Effector CD8-positive, alpha-beta T cell (primary cell): ENCODE measurements at places on chromosomes 3 and 15.

DNA sequence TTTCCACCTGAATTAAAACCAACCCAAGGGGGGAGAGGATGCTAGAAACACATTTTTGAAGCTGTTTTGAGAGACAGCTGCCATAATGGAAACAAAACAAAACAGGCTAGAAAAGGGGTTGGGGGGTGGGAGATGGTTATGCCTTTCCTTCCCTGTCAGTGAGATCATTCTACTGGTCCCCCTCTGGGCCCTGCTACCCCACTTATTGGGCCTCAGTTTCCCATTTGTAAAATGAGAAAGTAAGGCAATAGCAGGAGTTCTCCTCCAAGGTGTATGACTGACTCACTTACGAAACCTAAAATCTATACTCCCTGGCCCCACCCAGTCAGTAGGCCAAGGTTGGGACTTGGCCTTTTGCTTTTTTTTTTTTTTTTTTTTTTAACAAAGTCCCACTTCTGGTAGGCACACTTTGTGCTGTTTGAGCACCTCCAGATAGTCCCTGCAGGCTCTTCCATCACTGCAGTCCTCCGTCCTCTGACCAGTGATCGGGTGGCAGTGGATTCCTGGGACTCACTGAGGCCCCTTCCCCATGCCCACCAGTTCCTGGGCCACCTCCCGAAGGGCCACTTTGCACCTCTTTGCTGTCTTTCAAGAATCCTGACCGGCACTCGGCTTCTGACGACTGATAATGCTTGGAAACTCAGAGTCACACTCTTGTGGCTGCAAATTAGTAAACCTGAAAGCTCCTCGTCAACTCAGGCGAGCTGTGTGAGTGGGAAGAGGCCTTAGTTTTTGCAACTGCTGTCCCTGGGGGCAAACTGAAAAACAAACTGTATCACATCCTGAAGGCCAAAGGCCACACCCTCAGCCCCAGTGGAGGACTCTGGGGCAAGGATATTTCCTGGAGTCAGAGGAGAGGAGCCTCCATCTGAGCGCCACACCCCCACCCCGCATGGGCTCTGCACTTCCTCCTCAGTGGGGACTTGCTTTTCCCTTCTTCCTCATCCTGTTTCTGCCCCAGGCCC lies 6.7 kb upstream of the PSTPIP1 start:
- DNase-seq = no peak

GRCh38 chr3:160616716-160617115 lies 51.3 kb upstream of the KPNA4 start:
- no peak for DNase-seq

DNA sequence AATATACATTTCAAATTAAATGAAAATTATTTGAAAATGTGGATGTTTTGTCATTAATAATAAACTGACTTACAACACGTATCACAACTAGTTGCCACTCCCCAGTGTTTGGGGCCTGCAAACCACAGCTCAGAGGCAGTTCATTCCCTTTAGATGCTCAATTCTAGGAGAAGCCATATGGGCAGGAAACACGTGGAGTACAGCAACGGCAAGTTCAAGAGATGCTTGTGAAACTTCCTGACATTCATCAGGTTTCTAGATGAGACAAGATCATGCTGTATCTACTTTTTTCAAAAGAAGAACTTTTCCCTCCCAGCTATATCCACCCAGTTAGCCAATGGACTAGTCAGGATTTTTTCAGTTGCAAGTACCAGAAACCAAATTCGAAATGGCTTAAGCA lies 17.6 kb upstream of the PLA2G4D start:
- no peak for DNase-seq

GRCh38 chr3:141486496-141486745 lies 406 bp upstream of the RASA2 start:
- no peak for DNase-seq

DNA sequence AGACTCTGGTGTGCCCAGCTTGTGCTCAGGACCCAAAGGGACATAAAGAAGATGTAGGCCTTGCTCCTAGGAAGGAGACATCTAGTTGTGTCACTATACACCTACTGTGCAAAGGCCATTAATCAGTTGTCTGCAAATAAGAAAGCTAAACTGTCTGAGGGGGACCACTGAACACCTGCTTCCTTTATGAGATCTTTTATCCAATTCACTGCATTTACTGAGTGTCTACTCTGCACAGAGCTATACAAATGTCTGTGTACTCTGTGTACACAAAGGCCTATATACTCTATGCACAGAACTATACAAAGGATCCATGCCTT lies 124.8 kb downstream of the CTNNB1 start:
- DNase-seq = no peak

DNA sequence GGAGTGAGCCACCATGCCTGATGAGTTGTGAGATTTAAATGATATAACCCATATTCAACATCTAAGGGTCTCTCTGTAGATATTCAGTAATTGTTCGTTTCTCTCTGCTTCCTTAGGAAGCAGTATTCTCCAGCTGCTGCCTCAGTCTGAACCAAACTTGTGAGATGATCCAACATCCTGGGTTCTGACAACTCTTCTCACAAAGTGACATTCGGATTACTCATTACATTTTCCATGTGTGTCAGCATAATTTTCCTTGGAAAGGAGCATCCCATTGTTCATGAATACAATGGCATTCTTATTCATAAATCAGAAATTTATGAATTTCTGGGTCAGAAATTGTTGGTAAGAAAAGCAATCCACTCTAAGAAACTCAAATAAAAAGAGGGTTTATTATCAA lies 15.0 kb upstream of the SEC22A start:
- DNase-seq = no peak

DNA sequence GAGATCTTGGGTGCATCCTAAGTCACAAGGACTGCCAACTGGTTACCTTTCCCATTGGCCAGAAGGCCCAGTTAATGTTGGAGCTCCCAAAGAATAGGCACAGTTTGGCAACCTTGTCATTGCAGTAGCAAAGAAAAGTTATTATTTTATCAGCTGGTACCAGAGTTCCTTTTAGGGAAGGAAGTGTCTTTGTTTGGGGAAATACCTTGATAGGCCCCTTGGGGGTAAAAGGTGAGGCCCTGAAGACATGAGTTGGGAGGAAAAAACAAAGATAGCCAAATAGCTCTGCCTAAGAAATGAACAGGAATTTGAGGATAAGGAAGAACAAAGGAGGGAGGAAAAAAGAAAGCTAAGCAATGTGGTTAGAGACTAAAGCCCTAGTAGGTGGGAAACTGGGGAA lies 85.8 kb downstream of the ANP32A start:
- DNase-seq = no peak

DNA sequence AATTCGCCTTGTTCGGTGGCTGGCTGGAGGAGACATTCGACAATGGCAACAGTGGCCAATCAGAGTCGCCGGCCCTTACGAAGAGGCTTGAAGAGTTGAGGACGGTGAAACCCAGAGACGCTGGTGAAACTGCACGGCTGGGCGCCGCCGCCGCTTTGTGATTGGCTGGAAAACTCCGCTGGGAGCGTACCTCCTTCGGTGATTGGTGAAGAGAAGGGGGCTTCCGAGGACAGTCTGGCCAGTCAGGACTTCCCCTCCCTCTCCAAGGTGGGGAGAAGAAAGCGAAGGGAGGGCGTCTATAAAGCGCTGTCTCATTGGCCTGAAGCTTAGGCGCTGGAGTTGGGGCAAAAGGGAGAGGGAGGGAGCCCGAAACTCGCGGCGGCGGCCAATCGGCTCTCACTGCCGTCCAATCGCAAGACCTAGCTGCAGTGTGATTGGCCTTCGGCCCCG lies 554 bp upstream of the GSK3B start:
- DNase-seq = peak; percentile 100

DNA sequence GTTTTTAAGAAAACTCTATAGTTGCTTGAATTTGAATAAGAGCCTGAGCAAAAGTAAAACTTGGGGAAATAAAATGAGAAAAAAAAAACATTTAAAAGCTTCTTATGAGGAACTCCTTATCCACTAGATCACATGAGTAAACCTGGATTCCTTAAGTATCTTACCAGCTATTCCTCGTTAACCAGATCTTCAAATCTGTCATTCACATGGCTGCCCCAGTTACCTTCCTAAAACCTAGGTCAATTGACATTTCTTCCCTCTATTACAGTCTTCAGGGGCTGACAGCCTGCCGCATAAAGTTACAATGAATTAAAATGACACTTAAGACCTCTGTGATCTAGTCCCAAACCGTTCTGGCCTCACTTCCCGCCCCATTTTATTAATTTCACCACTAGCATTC lies 583.6 kb downstream of the NR2F2 start:
- DNase-seq = no peak

GRCh38 chr15:61031532-61031931 lies 197.6 kb downstream of the RORA start:
- no peak for DNase-seq

GRCh38 chr3:163490119-163490518 lies 1588.2 kb downstream of the SI start:
- DNase-seq = no peak

GRCh38 chr3:108182339-108182738 lies 39.9 kb downstream of the IFT57 start:
- DNase-seq = no peak

GRCh38 chr15:82952158-82953081 lies at the start of gene HOMER2:
Gene HOMER2 (minus strand): TSS chr15:82952720. CDS start chr15:82952535, 185 bp downstream.
- DNase-seq = no peak

DNA sequence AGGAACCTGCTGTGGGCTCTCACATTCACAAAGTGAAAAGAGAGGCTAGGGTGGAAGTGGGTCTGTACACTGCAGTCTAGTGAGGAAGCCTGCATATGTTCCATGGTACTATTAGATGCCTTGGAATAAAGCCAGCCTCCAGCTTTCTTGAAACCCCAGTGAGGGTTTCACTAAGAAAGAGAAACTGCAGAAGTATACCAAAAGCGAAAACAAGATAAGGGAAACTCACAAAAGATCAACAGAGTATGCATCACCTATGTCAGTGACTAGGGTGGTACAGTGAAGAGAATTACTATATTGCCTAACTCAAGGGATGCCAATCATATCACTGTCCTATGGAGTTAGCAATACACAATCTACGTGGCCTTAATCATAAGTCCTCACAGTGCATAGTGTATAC lies 212.5 kb upstream of the GADL1 start:
- no peak for DNase-seq

- DNase-seq = no peak
Observed at GRCh38 chr3:44000586-44000985, 241.1 kb upstream of the TOPAZ1 start.

- no peak for DNase-seq
Observed at GRCh38 chr3:197957790-197958133, 2.3 kb upstream of the LMLN start.

DNA sequence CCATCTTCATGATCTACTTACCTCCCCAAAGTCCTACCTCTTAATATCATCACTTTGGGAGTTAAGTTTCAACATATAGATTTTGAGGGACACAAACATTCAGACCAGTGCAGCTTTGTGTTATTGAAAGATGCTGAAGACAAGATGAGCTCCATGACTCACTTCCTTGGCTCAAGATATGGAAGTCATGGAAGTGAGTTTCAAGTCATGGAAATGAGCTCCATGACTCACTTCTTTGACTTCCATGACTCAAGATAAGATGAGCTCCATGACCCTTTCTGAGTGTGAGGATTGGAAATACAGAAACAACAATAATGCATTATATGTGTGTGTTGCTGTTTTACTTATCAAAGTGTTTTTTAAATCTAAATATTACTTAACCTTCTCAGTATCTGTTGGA lies 170.2 kb upstream of the TPRG1 start:
- DNase-seq = no peak

- DNase-seq = no peak
Observed at GRCh38 chr3:18237251-18238005, 187.7 kb downstream of the SATB1 start.

GRCh38 chr3:167783781-167784180 lies 48.3 kb downstream of the SERPINI1 start:
- no peak for DNase-seq

DNA sequence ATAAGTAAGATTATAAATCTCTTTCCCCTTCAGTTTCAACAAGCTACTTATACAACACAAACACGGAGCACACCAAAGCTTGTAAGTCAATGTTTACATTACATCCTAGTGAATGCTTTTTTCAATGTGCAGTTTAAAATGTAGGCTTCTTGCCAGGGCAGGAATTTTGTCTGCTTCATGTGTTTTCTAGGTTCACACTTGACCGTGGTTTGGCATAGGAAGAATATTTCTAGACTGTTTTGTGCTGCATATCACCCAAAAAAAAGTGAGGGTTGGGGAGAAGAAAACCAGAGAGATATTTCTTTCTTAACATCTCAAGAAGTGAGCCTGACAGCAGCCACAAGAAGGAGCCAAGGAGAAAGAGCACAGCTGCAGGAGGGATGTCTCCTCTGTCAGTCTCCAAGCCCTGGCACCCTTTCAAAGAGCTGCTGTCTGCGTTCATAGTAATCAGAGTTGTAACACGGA lies 255.8 kb downstream of the MEIS2 start:
- no peak for DNase-seq

GRCh38 chr15:58472821-58473581 lies 41.2 kb downstream of the LIPC start:
- DNase-seq = peak; percentile 7

DNA sequence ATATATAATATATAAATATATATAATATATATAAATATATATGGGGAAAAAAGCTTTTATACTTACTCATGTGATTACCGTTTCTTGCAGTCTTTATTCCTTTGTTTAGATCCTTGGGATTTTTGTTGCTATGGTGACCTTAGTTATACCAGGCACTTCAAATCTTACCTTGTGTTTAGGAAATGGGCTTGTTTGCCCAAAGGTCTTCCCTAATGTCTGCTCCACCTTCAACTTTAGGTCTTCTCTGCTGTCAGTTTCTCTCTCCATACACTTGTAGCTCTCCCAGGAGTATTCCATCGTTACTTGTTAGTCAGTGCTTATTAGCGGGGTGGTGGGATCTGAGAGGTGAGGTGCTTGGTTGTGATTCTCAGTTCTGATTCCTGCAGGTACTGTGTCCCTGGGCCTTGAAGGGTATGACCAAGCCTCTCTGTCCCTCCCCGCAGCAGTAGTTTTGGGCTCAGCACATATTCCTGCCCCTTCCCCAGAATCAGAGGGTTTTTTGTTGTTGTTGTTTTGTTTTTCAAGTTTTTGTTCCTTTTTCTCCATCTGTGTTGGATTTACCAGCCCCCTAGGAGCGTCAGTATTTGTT lies 9.6 kb upstream of the LAMP3 start:
- no peak for DNase-seq

- DNase-seq = no peak
Observed at GRCh38 chr3:69299344-69299743, 86.5 kb downstream of the FRMD4B start.

GRCh38 chr3:16496408-16497222 lies 16.9 kb downstream of the RFTN1 start:
- no peak for DNase-seq

DNA sequence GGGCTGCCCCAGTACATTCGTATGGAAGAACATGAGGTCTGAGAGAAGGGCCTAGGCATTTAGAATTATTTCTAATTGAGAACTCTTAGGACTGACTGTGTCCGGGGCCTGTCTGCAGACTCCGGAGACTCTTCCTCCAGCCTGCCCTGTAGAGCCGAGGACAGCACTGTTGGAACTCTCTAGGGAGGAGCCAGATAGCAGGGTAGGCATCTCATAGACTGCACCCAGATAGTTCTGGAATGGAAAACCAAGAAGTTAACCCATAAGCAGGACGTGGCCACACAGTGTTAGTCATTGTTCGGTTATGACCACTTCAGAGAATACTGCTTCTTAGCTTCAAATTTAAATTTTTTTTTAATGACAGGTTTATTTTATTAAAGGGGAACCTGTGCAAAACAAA lies 59.5 kb downstream of the SNRK start:
- no peak for DNase-seq
